ENCODE measurements at places on chromosomes 3 and 15. TPM values are rescaled to one million over a fixed set of nuclear protein-coding genes. Genes with fewer than 3 reads are reported as not detected.

The GOLGA6B gene
- not detected for total RNA-seq

DNA sequence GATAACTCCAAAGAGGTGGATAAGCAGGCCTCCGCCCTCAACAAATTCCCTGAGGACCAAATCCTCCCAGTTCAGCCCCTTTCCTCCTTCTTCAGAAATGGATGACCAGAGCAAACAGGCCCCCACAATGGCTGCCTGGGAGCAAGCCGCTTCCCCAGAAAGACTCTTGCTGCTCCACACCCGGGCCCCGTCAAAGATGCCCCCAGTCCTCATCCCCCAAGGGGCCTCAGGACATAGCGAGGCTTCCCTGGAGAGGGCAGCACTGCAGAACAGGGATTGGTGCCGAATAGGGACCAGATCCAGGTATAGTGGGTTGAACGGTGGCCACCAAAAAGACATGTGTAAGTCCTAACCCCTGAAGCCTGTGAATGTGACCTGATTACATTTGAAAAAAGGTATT lies 502.3 kb downstream of the SHQ1 start:
- H3K4me3 ChIP-seq: no peak overlapping the region
- peaks cover 67% of the 10 kb centered on the region for H3K4me1 ChIP-seq
- H3K27me3 ChIP-seq: peaks cover 4% of the 10 kb centered on the region
- H3K36me3 ChIP-seq: no peaks in the 10 kb centered on the region

DNA sequence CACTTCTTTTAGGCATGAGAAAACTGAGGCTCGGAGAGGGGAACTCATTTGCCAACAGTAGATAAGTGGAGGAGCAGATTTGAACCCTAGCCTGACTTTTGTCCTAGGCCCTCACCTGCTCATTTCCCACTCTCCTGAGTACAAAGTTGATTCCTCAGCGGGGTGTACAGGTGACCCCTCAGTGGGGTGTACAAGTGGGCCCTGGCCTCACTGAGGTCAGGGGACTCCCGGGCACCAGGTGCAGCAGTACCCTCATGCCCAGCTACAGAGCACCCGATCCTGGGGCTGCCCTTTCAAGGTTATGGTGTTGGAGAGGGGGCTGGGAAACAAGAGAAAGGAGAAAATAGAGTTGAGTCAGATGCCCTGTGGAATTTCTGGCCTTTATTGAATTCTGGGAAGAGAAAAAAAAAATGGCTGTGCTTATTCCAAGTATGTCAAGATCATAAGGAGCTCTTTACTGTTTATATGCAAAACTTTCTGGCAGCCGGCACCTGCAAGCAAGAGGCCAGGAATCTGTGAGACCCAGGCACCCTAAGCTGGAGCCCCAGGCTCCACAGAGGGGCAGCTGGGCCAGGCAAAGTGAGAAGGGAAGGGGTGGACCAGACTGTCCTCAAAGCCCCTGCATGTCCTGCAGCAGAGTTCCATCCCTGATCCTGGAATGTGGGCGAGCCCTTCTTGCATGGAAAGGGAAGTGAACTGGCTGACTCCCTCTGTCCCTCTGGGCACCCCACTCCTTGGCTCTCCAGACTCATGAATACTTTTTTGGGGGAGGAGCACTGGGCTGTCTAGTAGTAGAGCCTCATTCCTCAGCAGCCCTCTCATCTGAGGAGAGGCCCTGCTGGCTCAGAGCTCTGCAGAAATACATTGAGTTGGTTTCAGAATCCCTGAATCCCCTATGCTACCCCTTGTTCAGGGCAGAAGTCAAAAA lies 43.1 kb downstream of the AMOTL2 start:
- H3K27ac ChIP-seq: no peak overlapping the region
- H3K4me3 ChIP-seq: no peak overlapping the region
- no peak for DNase-seq
- peaks cover 2% of the 10 kb centered on the region for H3K27me3 ChIP-seq
- H3K36me3 ChIP-seq: no peaks in the 10 kb centered on the region

- no peak for DNase-seq
- H3K36me3 ChIP-seq: no peaks in the 10 kb centered on the region
- no peaks in the 10 kb centered on the region for H3K27me3 ChIP-seq
- peaks cover 4% of the 10 kb centered on the region for H3K4me1 ChIP-seq
Observed at GRCh38 chr3:43371494-43371893, 85.2 kb downstream of the SNRK start.

GRCh38 chr3:41126472-41126871 lies 72.8 kb upstream of the CTNNB1 start:
- no peak for DNase-seq
- no peaks in the 10 kb centered on the region for H3K36me3 ChIP-seq
- H3K27me3 ChIP-seq: peaks cover 2% of the 10 kb centered on the region
- no peak overlapping the region for H3K27ac ChIP-seq

GRCh38 chr15:66293419-66294156 lies at the start of gene DIS3L:
Gene DIS3L (plus strand): TSS chr15:66293568. CDS start chr15:66293597, 29 bp downstream.
- peak within 1 kb of the TSS; percentile 91 for H3K27ac ChIP-seq
- H3K4me1 ChIP-seq: peaks cover 52% of the 10 kb centered on the region
- DNase-seq: peak; percentile 68
- peaks cover 6% of the 10 kb centered on the region for H3K36me3 ChIP-seq

Data from activated CD4-positive, alpha-beta memory T cell treated with anti-CD3 and anti-CD28 coated beads, Interleukin-2, amount 10 ng/mL, durations not matched to agents 7 days and 5 days (primary cell).